ENCODE measurements at places on chromosomes 12 and 14.

DNA sequence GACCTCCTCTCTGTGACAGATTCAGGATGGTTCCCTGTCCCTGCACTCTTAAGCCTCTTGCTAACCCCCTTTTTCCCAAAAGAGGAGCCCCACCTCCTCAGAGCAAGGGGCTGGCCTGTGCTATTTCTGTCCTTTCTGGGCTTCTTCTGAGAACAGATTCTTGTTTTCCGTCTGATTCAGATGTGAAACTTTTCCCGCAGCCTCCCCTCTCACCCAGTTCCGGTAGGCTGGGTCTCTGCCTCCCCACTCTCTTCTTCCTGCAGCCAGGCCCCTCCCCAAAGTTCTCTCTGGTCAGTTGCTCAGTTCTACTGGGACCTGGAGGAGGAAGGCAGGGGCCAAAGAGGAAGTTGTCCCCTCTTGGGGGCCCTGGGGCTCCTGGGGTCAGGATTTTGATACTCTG lies 11.8 kb downstream of the PDE1B start:
- no peak for DNase-seq

- DNase-seq, result no peak
Measured at GRCh38 chr14:95467657-95468056, 48.8 kb downstream of the SYNE3 start.

DNA sequence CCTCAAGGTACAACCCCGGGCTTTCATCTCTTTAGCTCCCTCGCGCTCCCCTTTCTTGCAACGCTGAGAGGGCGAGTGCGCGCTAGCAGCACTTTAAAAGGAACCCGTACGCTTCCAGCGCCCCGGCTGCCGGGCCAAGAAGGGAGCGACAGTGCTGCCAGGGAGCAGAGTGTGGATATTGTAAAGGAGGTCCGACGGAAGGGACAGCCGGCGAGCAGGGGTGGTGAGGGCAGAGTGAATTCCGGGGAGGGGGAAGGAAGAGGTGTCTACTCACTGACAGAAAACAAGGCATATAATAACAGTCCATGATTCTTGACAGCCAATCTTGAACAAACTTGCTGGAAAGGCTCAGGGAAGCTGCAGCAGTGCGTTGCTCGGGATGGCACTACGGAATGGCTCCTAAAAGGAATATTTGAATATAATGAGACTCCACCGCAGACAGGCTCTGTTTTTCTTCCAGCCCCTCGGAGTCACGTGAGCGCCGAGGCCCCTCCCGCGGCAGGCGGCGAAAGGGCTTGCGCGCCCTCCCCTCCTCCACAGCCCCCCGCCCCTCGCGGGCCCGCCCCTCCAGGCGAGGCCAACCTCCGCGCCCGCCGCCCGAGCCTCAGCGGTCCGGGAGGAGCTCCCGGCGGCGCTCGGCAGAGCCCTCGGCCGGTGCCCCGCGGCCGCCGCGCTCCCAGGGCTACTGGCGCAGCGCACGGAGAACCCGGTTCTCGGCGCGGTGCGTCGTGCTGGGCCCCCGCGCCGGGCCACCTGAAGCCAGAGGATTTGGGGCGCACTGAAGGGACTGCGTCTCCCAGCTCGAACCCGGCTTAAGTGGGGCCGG lies 3.4 kb downstream of the BMP4 start:
- no peak for DNase-seq

- DNase-seq, result no peak
Measured at GRCh38 chr12:20507056-20507455, 138.7 kb downstream of the PDE3A start.

DNA sequence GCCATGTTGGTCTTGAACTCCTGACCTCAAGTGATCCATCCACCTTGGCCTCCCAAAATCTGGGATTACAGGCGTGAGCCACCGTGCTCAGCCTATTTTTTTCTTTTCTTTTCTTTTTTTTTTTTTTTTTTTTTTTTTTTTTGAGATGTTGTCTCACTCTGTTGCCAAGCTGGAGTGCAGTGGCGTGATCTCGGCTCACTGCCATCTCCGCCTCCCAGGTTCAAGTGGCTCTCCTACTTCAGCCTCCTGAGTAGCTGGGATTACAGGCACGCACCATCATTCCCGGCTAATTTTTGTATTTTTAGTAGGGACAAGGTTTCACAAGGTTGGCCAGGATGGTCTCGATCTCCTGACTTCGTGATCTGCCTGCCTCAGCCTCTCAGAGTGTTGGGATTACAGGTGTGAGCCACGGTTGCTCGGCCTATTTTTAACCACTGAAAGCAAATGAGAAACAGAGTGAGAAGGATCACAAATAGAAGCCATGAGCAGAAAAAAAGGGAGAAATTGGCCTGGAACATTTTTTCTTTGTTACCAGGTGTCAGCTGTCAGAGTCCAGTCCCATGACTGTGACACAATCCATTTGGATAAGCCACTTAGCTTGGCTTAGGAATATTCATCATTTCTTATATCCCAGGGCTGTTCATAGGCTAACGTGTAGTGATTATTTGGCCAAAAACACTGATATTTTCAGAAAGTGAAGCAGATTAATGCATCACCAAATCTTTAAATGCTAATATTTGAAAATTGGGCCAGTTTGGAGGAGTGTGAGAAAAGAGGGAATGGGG lies 7.9 kb upstream of the NFKBIA start:
- no peak for DNase-seq

- DNase-seq, result no peak
Measured at GRCh38 chr12:118190266-118190665, 54.3 kb downstream of the PEBP1 start.
